ENCODE measurements at places on chromosomes 1 and 21.
A peak's percentile ranks its signal among the peaks of the same experiment; 100 is the strongest.

- no peak for DNase-seq
Measured at GRCh38 chr1:38178216-38178615, 131.6 kb upstream of the POU3F1 start.

DNA sequence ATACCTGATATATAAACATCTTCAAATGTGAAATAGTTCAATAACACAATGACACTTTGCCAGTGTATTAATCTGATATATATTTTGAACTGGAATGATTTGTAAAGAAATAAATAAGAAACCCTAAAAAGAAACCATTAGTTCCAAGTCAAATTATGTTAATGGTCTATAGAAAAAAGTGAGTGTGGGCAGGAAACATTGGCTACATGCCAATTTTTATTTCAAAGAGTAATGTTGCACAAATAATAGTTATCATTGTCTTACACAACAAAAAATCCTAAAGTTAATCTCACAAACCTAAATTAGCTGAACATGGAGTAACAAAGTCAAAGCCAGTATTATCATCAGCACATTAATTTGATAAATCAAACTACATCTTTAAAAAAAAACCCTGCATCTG is 37.9 kb upstream of the BATF3 start:
- DNase-seq: no peak

DNA sequence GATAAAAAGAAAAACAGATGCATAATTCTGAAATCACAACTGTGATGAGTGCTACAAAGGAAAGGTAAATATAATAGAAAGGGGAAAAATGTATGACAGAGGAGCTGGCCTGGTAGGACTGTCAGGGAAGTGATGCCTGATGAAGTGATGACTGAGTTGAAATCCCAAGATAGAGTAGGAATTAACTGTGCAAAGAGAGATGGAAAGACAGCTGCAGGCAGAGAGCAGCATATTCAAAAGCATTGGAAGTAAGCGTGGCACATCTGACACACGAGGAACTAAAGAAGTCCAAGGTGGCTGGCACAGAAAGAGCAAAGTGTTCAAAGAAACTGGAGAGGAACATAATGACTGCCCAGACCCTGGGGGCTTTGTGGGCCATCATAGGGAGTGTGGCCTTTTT is 121.6 kb upstream of the C1orf105 start:
- DNase-seq: no peak

GRCh38 chr1:97004054-97004453 is 282.5 kb downstream of the PTBP2 start:
- DNase-seq: no peak

- no peak for DNase-seq
Measured at GRCh38 chr1:159296706-159297375, 5.3 kb upstream of the FCER1A start.

DNA sequence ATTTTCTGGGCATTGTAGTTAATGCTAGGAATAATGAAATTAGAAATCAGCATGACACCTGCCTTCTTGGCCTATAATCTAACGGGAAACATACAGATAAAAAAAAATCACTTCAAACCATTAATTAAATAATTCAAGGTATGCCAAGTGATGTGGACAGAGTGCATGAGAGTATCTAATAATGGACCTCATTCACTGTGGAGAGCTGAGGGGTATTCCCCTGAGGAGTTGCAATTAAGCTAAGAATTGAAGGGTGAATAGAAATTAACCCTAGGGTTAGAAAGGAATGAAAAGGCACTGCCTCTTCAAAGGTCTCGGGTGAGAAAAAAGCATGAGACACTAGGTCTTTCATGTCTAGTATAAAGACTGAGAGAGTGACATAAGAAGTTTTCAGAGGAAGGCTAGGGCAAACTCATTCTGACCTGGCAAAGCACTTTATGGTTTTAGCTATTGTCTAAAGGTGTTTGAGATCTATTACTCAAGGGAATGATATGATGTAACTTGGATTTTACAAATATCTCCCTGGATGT is 466.1 kb downstream of the KCNT2 start:
- DNase-seq: no peak

DNA sequence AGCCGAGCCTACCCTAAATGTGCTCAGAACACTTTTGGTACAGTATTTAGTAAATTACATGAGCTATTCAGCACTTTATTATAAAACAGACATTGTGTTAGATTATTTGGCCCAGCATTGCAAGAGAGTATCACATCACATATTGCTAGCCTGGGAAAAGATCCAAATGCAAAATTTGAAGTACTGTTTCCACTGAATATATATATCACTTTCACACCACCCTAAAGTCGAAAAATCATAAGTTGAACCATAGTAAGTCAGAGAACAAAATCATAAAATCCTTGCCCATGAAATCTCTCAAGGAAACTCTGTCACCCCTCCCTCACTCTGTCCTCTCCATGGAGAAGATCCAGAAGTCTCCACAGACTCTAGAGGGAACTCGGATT is 33.1 kb downstream of the RGS8 start:
- no peak for DNase-seq

- no peak for DNase-seq
Measured at GRCh38 chr1:96361271-96361856, 360.2 kb upstream of the PTBP2 start.

- no peak for DNase-seq
Measured at GRCh38 chr1:115465802-115466363, 127.8 kb upstream of the NGF start.

DNA sequence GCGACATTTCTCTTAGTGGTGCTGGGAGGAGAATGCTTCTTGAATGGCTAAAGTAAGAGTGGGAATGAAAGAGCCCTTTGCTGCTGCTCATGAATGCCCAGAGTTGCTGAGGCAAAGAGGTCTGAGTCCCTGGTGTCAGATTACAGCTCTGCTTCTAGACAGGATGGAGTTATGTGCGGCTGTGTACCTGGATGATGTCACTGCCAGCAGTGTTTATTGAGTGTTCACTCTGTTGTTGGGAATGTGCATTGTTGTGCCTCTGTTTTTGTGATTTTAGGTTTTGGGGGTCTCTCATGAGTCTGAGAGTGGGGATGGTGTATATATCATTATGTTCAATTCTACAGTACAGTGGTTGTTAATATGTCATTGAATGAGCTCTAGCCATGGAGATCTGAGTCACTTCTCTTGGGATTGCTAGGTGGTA is 2.7 kb downstream of the CDC14A start:
- DNase-seq: no peak

DNA sequence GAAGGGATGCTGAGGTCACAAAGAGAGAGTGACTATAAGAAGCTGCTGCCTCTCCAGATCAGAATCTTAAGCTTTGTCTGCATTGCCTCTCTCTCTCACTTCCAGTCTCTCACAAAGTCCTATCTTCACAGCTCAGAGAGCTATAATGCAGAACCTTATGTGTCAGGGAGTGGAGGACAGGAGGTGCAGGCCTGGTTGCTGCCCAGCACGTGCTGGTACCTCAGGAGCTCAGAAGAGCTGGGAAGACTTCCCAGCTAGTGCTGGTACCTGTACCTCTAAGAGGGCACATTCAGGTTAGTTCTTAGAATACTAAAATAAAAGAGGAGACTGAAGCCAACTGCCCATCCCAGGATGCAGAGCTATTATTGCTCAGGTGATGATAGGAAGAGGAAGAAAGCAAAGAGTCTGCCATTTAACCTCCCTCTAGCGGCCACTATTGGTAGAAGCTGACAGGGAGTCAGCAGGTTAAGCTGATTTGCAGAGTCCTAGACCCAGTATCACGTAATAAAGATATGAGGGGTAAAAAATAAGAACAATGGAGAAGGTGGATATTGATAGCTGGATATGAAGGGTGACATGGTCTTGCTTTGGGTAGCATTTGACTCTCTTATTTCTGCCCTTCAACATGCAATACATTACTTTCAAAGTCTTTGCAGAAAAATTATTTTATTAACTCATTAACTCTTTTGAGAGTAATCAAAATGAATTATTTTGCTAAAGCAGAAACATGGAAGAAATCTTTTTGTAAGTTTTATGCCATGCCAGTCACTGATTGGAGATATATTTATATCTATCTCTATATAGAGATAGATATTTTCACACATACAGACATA is 138.1 kb upstream of the HMCN1 start:
- peak; percentile 28 for DNase-seq

- no peak for DNase-seq
Measured at GRCh38 chr1:185015631-185016030, 29.7 kb upstream of the RNF2 start.

- DNase-seq: peak; percentile 18
Measured at GRCh38 chr1:17606826-17607440, 67.4 kb downstream of the ARHGEF10L start.

DNA sequence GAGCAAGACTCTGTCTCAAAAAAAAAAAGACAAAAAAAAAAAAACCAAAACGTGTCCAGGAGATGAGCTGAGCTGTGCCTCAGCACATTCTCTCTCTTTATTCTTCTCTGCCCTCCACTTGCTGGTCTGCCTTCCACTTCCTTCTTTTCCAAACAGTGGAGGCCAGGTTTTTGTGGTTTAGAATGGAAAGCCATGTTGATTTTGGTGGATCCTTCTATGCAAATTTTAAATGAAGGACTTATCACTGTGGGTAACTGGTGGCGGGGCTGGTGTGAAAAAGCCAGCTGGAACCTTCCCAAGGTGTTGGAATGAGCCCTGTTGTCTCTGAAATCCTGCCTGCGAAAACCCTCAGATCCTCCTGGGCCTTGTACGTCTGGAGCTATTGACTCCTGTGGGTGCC is 61.9 kb downstream of the PTPRU start:
- DNase-seq: no peak

- DNase-seq: no peak
Measured at GRCh38 chr1:79362470-79362869, 355.9 kb upstream of the ADGRL4 start.

DNA sequence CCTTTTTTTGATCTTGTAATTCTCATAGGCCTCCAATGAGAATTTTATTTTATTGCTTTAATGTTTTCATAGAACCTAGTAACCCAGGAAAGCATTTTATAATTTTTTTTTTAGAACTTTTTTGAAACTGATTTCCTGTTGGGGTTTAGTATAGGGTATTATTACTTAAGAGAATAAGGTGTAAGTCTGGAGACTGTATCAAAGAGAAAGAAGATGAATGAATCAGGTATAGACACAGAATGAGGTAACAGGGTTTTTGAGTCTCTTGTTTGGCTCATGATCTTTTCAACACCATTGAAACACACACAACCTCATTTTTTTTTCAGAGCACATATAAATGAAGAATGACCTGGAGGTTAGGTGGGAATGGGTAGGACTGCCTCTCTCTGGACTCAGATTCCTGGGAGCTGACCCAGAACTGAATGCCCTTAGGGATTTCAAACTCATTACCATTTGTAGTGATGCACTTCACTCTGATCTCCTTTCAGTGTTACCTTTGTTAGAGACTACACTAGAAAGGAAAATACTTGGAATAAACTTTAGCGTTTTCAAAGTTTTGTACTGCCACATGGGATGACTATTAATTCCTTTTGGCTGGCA is 51.0 kb downstream of the EPB41 start:
- DNase-seq: no peak

DNA sequence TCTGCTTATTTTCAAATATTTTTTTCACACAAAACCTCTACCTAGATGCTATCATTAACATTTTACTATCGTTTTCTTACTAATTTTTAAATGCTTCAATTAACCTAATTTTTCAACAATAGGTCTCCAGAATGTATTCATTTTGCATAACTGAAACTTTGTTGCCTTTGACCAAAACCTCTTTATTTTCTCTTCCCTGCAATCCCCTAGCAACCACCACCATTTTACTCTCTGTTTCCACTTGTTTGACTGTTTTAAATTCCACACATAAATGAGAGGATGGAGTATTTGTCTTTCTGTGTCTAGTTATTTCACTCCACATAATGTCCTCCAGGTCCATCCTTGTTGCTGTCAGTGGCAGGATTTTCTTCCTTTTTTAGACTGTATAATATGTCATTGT is 9.5 kb upstream of the F13B start:
- DNase-seq: no peak

DNA sequence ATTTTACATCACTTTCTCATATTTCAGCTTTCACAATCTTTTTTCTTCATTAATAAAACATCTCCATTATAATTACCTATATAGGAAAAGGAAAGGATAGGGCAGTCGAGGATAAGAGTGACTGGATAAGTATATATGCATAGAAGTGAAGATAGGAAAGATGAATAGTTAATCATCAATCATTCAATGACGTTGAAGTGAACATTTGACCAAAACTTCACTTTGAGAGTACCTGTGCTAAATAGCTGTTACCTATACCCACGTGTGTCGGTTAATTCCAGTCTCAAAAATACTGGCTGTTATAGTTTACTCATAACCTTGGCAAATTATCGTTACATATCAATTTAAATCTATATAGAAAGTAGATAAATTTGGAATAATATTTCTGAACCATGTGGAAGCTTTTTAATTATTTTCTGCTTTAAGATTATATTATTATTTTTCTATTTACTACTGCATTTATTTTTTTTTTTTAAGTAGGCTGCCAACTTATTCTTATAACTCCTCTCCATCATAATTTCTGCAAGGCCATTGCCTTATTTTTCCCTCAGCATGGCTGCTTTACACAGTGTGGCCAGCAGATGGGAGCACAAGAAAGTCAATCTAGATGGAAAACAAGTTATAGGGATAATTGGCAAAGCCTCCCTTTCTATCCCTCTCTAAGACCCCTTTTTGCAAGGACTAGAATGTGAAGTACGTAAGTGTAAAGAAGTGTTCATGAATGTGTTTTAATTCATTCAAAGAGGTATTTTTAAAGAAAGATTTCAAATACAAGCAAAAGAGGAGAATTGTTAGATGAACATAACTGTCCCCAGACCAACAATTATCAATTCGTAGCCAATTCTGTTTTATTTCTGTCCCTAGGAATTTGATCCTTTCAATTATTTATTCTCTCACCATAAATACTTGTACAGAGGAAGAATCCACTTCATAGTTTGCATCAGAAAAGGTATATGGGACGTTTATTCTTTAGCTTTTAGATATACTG is 290.4 kb downstream of the KCNT2 start:
- DNase-seq: no peak

- no peak for DNase-seq
Measured at GRCh38 chr1:53127546-53127945, 14.9 kb downstream of the SLC1A7 start.

DNA sequence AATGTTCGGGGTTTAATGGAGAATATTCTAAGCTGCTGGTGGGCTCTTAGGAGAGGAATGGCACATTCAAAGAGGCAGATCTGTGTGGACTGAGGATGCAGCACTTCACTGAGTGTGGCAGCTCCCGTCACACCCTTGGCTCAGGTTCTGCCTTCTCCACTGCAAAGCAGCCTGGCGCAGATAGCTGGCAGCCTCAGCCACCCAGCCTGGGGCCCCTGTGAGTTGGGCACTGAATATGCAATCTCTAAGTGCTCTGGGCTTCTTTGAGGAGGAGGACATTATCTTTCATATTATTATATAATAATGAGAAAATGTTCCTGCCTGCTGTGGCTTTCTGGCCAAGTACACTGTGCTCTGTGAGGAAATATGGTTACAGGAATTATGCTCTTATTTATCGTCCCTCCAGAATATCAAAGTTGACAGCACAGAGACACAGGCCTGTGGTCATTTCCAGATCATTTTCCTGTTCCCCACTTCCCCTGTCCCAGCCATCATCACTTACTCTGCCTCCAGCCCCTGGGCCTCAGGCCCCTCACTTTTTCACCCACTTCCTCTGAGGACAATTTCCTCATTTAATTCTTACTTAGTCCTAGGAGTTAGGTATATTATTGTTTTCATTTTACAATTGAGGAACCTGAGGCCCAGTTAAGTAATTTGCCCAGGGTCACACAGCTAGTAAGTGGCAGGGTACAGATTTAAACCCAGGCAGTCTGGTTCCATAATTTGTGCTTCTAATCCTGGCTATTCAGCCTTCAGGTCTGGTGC is 53.6 kb downstream of the MAB21L3 start:
- no peak for DNase-seq

Data from stimulated activated CD4-positive, alpha-beta T cell treated with anti-CD3 and anti-CD28 coated beads, Interleukin-4, amount 100 ng/mL, for 4 hours (primary cell).